Left kidney (tissue), 8 donors: ENCODE measurements at places on chromosomes 5 and 9. TPM values are rescaled to one million over a fixed set of nuclear protein-coding genes. Genes with fewer than 3 reads are reported as not detected.

MACIR gene
- 19.8 TPM for polyA plus RNA-seq

- no peak for DNase-seq
These were observed 139.9 kb downstream of the FANCC start for GRCh38 chr9:95177617-95178016.

DNA sequence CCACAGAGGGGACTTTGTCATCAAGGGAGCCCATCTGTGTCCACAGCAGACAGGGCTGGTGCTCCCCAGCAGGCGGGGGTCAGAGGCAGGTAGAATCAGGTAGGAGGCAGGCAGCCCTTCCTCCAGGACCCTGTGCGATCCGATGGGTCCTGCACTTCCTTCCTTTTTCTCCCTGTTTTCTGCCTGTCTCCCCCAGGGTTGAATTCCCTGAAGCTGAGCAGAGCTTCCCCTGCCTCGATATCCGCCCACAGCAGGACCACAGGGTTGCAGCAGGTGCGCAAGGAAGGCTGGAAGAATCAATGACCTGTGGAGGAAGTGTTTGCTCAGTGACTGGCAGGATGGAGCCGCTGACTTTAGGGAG lies 69.2 kb downstream of the MRPL36 start:
- DNase-seq = no peak

PALM2AKAP2 gene
- 11.0 TPM for polyA plus RNA-seq

DNA sequence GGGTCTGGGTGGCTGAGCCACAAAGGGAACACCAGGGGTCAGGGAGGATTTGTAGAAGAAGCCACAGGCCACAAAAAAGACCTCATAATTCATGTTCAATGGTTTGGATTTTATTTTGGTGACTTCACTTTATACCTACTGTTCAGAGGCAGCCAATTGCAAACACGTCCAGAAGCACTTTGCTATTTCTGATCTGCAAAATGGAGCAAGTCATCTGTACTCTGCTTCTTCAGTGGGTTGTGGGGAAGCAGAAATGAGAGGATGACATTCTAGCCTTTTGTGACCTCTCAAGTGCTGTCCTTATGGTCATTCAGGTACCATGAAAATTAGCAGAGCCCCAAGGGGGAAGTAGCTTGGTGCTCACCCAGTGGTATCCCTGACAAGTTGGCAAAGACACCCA lies 2.5 kb upstream of the KCNIP1 start:
- DNase-seq = no peak

ORM2 gene
- polyA plus RNA-seq = not detected

HTR1A gene
- not detected for polyA plus RNA-seq

TAF1L gene
- 0.10 TPM for polyA plus RNA-seq

DNA sequence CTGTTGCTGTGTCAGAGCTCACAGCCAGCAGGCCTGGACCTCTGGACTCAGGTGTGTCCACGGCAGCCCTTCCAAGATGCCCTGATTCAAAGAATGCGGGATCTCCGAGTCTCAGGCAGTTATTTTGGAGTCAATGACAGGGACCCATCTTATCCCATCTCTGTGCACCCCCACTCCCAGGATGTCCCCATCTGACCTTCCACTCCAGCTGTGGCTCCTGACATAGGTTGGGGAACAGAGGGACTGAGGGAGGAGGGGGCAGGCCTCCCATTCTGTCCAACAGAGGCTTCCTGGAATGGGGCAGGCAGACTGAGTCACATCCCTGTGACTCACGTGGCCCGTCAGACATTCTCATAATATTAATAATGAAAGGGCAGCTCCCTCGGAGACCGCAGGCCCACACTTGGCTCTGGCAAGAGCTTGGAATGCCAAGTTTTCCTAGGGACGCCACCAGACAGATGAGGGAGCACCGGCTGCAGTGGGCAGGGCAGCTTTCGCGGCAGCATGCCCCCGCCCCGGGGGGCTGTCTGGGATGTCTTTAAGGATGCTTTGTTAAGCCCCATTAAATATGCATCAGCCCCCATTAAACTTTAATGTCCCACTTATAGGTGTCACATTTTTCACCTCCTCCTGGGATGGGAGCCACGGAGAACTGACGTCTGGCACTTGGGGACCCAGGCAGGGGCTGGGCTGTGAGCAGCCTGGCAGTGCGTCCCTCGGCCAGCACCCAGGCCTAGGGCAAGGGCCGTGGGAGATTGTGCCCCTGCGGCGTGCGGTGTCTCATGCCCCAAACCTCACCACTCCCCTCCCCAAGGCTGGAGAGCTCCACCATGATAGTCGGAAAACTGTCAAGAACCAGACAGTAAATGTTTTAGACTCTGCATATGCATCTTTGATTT lies 23.6 kb upstream of the FIBCD1 start:
- no peak for DNase-seq

ERGIC1 gene
- 122 TPM for polyA plus RNA-seq

CNTFR gene
- 34.6 TPM for polyA plus RNA-seq

GRCh38 chr9:38023661-38024035 lies 45.4 kb downstream of the SHB start:
- DNase-seq = no peak

DNA sequence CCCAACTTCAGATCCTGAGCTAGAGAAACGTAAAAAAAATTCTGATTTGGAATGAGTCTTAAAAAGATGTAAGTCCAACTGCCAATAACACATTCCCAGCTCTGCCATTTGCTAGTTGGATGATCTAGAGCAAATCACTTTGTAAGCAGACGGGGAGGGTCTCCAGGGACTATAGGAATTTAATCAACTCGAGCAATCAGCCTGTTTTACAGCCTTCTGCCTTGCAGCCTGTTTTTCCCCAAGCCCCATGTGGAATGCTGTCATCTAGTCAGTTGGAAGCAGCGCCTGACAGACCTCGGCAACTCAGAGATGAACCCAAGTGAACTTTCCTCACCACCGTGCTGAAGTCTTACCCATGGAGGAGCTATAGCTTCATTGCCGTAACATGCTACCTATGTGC lies 34.8 kb upstream of the HRH2 start:
- no peak for DNase-seq

GRCh38 chr5:119651486-119651885 lies 22.1 kb downstream of the FAM170A start:
- no peak for DNase-seq

KIF4B gene
- 0.28 TPM for polyA plus RNA-seq

GRCh38 chr5:93636837-93637236 lies 53.8 kb downstream of the NR2F1 start:
- no peak for DNase-seq

GRCh38 chr5:172311605-172312004 lies 28.0 kb upstream of the UBTD2 start:
- DNase-seq = no peak

DNA sequence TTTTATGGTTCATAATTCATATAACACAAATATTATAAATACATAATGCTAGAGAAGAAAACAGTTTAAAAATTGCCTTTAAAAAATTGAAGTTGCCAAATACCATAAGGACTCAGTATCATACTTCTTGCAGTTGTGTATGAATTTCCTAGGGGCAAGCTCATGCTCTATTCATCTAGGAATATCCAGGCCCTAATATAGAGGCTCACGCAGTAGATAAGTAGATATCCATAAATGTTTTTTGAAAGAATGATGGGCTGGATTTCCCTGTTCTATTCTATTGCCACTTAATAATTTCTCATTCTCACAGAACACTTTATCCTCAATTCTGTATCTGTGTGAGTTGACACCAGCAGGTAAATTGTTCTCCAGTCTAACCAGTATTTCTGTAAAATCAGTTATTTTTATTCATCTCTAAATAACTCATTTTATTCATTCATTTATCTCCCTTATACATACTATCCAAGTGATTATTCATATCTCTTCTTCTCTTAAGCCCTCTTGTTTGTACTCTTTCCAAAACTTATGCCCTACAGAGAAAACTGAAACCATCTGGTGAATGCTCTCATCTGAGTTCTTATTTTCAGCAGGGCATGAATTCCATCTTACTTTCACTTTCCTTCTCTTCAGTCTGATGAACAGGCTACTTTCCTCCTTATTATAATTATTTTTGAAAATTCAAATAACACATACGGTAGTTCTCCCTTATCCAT lies 97.1 kb downstream of the SLC44A1 start:
- no peak for DNase-seq

SUSD3 gene
- polyA plus RNA-seq = 6.9 TPM

ACTBL2 gene
- polyA plus RNA-seq = not detected

- no peak for DNase-seq
These were observed 42.9 kb upstream of the GARNL3 start for GRCh38 chr9:127221695-127222094.

LCN1 gene
- polyA plus RNA-seq = not detected

DNA sequence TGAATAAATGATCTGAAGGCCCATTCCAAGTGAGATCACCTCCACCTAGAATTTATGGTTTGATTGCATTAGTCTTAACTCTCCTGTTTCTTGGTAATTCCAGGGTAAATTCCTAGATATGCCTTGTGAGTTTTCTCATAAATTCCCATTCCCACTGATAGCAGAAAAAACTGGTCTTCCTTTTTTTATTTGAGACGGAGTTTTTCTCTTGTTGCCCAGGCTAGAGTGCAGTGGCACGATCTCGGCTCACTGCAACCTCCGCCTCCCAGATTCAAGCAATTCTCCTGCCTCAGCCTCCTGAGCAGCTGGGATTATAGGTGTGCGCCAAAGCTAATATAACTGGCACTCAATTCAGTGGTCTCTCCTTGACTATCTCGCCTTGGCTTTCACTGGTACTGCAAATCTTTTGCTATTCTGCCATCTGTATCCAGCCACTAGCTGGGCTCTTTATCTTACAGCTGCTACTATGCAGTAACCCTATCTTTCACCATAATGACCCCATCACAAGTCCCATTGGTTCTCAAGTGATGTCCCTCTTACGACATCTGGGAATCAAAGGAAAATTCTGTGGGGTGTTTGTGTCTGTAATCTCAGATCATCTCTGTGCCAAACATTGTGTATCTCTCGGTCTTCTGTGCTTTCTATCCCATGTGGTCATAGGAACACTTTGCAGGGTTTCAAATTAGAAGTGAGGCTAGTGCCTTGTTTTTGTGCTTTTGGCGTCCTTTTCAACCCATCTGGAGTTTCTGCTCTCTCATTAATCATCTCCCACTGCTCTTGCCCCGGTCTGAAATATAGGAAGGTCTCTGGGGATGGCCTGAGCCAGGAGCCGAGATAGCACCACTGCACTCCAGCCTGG lies 14.4 kb downstream of the HNRNPK start:
- DNase-seq = no peak

ANKRD31 gene
- 0.86 TPM for polyA plus RNA-seq

DNA sequence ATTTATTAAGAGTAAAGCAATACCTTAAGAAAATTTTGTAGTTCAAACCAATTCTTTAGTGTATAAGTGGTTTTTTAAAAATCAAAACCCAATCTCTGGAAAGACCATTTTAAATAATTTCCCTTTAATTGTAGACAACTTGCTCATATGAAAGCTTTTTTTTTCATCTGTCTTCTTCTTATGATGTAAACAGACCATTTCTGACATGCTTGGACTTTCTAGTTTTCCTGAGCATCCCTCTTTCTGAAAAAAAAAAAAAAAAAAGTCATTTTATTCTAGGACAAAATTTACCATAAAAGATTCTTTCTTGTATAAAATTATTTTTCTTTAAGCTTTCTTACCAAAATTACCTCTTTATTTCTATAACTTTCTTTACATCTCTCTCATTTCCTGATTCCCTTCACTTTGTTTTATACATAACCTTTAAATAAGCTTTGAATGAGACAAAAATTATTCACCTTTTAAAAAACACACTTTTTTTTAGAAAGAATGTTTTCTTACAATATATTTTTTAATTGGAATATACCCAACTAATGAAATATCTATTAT lies 67.5 kb downstream of the COL15A1 start:
- peak; percentile 24 for DNase-seq

GRCh38 chr5:102216678-102217077 lies 79.4 kb downstream of the SLCO4C1 start:
- DNase-seq = no peak

PDE6A gene
- polyA plus RNA-seq = 0.25 TPM

IRX2 gene
- polyA plus RNA-seq = 23.7 TPM

GRCh38 chr5:123344816-123345426 lies 78.3 kb downstream of the CEP120 start:
- DNase-seq = peak; percentile 39

GRCh38 chr5:95191330-95191729 lies 93.6 kb downstream of the MCTP1 start:
- no peak for DNase-seq

DNA sequence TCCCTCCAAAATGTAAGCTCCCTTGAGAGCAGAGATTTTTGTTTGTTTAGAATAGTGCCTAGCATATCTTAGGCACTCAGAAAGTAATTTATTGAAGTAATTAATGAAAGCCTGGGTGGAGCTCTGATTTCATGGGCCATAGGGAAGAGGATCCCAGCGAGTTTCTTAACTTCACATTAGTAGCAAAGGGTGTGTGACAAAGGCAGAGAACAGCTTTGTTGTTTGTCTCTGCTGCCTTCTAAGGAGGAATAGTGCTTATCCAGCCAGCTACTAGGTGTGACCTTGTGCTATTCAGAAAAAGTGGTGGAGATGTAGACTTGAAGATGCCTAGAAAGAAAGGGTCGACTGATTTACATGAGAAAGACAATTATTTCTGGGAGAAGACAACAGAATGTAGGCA lies 149.0 kb downstream of the CD180 start:
- DNase-seq = no peak

GRCh38 chr9:84941792-84942191 lies 272.3 kb downstream of the NTRK2 start:
- DNase-seq = no peak

SPATA31D4 gene
- polyA plus RNA-seq = not detected

- no peak for DNase-seq
These were observed 118.3 kb upstream of the KLF9 start for GRCh38 chr9:70532716-70533115.

CHSY3 gene
- 5.0 TPM for polyA plus RNA-seq

DNA sequence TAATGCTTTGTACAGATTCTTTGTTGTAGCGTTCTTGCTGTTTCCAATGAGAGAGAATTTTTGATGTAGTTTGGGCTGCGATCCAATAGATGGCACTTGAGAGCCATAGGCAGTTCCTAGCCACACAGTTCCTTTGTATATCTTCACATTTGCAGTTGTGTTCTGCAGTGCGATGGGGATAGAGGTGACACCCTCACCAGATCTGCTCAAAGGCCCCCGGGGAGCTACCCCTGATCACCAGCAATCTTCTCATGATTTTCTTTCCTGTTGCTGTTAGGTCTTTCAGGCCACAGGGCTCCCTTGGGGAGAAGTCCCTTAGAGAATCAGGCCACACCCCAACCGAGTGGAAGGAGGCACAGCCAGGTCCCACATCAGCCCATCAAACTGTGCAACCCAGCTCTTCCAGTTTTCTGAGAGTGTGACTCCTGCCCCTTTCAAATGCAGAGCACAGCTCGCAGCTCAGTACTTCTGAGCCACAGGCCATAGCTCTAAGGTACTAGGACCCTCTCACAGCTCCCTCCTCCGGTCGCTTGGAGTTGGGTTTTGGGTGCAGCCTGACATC lies 353.7 kb downstream of the SLCO4C1 start:
- peak; percentile 28 for DNase-seq
